Tracheal epithelial cell (primary cell): ENCODE measurements at places on chromosomes 1 and 21. TPM values are rescaled to one million over a fixed set of nuclear protein-coding genes. Genes with fewer than 3 reads are reported as not detected.

LHX8 gene
- under 0.01 TPM in 1 of 2 replicates, not detected in the other for total RNA-seq

CA6 gene
- total RNA-seq = not detected in 2 replicates

PDPN gene
- total RNA-seq = 3.8 and 11.1 TPM in 2 replicates

TFF2 gene
- total RNA-seq = not detected in 2 replicates

RIPK4 gene
- 36.9 and 50.3 TPM in 2 replicates for total RNA-seq

RBM8A gene
- total RNA-seq = 84.2 and 170 TPM in 2 replicates

CELA2A gene
- total RNA-seq = not detected in 2 replicates

ACTN2 gene
- not detected in 2 replicates for total RNA-seq

NPL gene
- total RNA-seq = 2.8 and 2.9 TPM in 2 replicates

KCNK2 gene
- not detected in 2 replicates for total RNA-seq

PATJ gene
- total RNA-seq = 58.4 and 63.9 TPM in 2 replicates

FHAD1 gene
- not detected in 2 replicates for total RNA-seq

KRTAP12-2 gene
- not detected in 2 replicates for total RNA-seq

CD34 gene
- total RNA-seq = 0.21 and 0.24 TPM in 2 replicates

PERM1 gene
- not detected in 2 replicates for total RNA-seq

CCDC185 gene
- not detected in 2 replicates for total RNA-seq

FALEC gene
- total RNA-seq = not detected in 2 replicates

GBP6 gene
- total RNA-seq = 21.7 and 38.6 TPM in 2 replicates

CFAP74 gene
- total RNA-seq = not detected in 2 replicates

EPHB2 gene
- 15.1 and 63.4 TPM in 2 replicates for total RNA-seq

PSRC1 gene
- 0.48 and 1.1 TPM in 2 replicates for total RNA-seq

TNFRSF18 gene
- total RNA-seq = 0.64 and 1.9 TPM in 2 replicates

IL6R gene
- total RNA-seq = 16.0 and 49.4 TPM in 2 replicates

TRAF3IP3 gene
- not detected in 2 replicates for total RNA-seq

TTF2 gene
- total RNA-seq = 9.8 and 19.8 TPM in 2 replicates

LMX1A gene
- not detected in 2 replicates for total RNA-seq

PRXL2B gene
- 10.0 and 12.8 TPM in 2 replicates for total RNA-seq

RXFP4 gene
- 0.24 TPM in 1 of 2 replicates, not detected in the other for total RNA-seq

OR2T29 gene
- not detected in 2 replicates for total RNA-seq

TSTD1 gene
- total RNA-seq = 104 and 173 TPM in 2 replicates
